Nasal cavity respiratory epithelium epithelial cell of viscerocranial mucosa (primary cell): ENCODE measurements at places on chromosomes 2 and 18. TPM values are rescaled to one million over a fixed set of nuclear protein-coding genes. Genes with fewer than 3 reads are reported as not detected.

Gene RNF103
- total RNA-seq: 22.5 and 26.7 TPM in 2 replicates

Gene C2orf80
- total RNA-seq: not detected in 2 replicates

Gene LCT
- 0.07 TPM in 1 of 2 replicates, not detected in the other for total RNA-seq

Gene PASK
- 2.7 and 4.8 TPM in 2 replicates for total RNA-seq

Gene OBSL1
- total RNA-seq: 8.9 and 27.7 TPM in 2 replicates

Gene NOSTRIN
- under 0.01 and 1.00 TPM in 2 replicates for total RNA-seq

Gene IL1RL2
- 3.1 and 6.3 TPM in 2 replicates for total RNA-seq

Gene FARSB
- total RNA-seq: 22.6 and 23.2 TPM in 2 replicates

Gene IL1B
- 176 and 257 TPM in 2 replicates for total RNA-seq

Gene EPB41L3
- 0.68 and 2.1 TPM in 2 replicates for total RNA-seq

Gene BUB1
- total RNA-seq: 0.71 and 1.4 TPM in 2 replicates
